ENCODE measurements at places on chromosomes 16 and 17.

GRCh38 chr17:77451894-77452852 is 311.4 kb downstream of the SEC14L1 start:
- DNase-seq: no peak

DNA sequence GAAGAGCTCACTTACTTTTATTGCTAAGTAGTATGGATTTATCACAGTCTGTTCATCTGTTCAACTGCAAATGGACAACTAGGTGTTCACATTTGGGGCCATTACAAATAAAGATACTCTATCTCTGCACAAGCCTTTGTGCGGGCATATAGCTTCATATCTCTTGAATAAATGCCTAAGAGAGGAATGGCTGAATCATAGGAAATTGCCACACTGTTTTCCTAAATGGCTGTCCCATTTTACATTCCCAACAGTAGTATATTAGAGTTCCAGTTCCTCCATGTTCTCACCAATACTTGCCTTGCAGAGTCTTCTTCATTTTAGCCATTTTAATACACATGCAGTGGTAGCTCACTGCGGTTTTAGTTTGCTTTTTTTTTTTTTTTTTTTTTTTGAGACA is 20.5 kb downstream of the NSMCE1 start:
- DNase-seq: no peak

GRCh38 chr16:50464325-50465290 is 83.6 kb upstream of the NKD1 start:
- no peak for DNase-seq

DNA sequence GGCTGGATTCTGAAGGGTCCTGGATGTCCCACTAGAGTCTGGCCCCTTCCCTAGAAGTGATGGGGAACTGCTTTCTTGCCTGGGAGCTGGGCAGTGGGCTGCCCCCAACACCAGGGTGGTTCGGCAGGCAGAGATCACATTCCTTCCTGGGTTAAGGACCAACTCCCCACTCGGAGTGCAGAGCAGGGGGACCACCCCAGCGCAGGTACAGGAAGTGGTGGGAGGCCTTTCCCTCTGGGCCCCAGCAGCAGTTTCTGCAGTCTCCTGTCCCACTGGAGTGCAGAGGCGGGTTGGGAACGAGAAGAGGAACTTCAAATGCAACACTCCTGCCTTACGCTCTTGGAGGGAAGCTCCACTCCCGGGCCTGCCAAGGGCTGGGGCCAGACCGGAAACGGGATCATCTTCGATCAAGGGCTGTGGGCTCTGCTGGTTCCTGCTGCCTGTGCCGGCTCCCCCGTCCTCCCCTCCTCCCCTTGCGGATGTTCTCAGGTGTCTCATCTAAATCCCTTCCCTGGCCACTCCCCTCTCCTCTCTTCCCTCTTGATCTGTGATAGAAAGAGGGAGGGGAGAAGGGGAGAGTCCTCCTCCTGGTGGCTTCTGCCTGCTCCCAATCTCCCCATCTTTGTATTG is 9.0 kb upstream of the NGFR start:
- no peak for DNase-seq

- DNase-seq: no peak
These were observed 201.1 kb upstream of the MAF start for GRCh38 chr16:79801646-79802045.

DNA sequence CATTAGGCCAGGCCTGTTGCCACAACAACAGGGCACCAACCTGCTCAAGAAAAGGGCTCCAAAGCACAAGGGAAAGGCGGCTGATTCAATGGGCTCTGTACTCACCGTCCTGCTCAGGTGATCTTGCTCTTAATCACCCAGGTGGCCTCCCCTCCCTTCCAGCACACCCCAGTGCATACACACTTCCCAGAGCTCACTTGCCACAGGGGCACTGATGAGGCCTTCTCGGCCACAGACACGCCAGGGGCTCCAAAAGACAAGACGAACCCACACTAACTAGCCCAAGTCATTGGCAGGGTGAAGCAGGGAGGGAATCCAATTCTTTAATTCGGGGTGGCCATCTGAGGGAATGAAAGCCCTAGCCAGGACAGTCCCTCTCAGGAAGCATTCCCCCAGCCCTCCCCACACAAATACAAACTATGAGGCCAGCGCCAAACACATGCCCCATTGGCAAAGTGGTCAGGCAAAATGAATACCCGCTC is 1.4 kb downstream of the MYO18A start:
- no peak for DNase-seq

GRCh38 chr17:4497101-4497824 is 1.4 kb upstream of the SPNS2 start:
- no peak for DNase-seq

DNA sequence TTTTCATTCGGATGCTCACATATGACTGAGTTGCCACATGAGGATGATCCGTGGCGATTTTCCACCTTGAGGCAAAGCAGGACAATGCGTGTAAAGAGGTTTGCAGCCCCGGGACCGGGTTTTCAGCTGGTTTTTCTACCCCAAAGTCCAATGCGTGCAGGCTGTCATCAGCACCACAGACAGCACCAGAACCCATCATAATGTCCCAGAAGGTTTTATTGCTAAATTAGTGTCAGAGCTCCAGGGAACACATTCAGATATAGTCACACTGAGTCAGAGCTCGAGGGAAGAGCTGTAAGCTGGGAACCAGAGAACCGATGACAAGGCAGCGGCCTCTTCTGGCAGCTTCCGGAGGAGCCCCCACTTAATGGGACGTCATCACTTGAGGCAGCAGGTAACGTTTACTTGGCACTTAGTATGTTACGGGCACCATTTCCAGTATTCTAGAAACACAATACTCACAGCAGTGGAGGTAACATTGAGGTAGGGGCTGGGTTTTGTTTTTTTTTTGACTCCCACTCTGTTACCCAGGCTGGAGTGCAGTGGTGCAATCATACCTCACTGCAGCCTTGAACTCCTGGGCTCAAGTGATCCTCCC is 8.9 kb upstream of the NAGPA start:
- no peak for DNase-seq

- no peak for DNase-seq
These were observed 33.9 kb downstream of the AXIN1 start for GRCh38 chr16:318628-319027.

DNA sequence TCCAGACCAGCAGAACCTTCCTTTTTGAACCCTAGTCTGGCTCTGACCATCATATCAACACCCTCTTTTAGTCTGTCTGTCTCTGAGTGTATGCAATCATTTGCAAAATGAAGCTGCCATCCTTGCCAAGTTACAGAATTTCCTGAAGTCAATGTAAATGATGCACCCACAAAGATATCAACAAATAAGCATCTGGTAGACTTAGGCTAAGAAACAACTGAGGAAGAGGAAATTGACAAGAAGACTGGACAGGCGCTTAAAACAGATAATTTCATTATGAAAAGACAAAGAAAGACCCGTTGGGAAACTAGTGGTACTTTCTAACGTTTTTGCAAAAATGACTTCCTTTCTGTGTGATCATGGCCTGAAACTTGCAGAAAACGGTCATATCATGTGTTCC is 24.7 kb upstream of the CIITA start:
- no peak for DNase-seq

- DNase-seq: no peak
These were observed 212.7 kb downstream of the MRTFB start for GRCh38 chr16:14283786-14284185.

DNA sequence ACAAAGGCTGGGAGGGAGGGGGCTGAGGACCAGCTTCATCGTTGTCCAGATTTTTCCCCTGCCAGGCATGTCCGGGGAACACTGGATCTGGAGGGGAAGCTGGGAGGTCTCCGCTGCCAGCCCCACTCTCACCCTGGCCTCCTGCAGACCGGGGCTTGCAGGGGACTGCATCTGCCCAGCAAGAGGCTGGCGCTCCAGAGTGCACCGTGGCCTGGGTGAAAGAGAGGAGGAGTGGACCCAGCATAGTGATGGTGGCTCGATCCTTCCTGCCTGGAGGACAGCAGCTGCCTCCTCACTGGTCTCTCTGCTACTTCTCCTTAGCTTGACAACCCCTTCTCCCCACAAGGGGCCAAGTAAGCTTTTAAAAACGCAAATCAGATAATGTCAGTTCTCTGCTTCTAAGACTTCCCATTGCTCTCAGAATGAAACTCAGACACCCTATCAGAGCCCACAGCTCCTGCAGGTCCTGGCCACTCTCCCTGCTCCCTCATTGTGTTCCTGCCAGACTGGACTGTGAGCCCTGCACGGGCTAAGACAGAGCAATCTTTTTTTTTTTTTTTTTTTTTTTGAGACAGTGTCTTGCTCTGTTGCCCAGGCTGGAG is 15.0 kb downstream of the CPNE2 start:
- no peak for DNase-seq

DNA sequence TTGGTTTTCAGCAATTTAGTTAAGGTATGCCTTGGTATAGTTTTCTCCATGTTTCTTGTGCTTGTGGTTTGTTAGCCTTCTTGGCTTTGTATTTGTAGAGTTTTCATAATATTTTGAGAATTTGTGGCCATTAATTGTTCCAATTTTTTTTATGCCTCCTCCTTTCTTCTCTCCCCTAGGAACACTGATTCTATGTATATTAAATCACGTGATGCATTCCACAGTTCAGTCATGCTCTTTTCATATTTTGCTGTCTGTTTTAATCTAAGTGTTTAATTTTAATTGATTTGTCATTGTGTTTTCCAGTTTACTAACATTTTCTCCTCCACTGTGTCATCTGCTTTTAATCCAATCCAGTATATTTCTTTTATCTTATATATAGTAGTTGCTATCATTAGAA is 263.6 kb downstream of the SHISA9 start:
- DNase-seq: no peak

All from CD8-positive, alpha-beta memory T cell (primary cell).